T-helper 17 cell (primary cell): ENCODE measurements at places on chromosomes 11 and 22. TPM values are rescaled to one million over a fixed set of nuclear protein-coding genes. Genes with fewer than 3 reads are reported as not detected.

GRCh38 chr11:75450826-75451821 is 18.1 kb upstream of the KLHL35 start:
- no peak for DNase-seq

DNA sequence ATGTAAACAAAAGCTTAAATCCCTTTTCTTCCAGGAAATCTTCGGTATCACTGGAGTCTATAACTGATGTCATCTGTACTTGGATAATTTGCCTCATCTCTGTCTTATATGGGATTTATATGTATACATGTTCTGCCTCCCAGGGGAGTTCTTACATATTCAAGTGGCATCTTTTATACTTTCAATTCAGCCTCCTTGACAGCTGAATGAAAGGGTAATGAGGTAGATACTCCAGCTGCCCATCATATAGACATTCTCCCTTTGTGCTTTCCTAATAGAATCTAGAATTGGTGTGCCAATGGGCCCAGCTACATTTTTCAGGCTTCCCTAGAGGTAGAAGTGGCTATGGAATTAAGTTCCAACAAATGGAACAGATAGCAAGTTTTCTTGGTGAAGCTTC is 223.8 kb downstream of the LRRC4C start:
- no peak for DNase-seq

The TRIM49 gene
- not detected for total RNA-seq

DNA sequence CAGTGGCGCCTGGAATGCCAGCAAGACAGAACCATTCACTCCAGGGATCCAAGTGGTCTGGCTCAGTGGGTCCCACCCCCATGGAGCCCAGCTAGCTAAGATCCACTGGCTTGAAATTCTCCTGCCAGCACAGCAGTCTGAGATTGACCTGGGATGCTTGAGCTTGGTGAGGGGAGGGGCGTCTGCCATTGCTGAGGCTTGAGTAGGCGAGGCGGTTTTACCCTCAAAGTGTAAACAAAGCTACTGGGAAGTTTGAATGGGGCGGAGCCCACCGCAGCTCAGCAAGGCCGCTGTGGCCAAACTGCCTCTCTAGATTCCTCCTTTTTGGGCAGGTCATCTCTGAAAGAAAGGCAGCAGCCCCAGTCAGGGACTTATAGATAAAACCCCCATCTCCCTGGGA is 125.7 kb upstream of the DDI1 start:
- DNase-seq = no peak

DNA sequence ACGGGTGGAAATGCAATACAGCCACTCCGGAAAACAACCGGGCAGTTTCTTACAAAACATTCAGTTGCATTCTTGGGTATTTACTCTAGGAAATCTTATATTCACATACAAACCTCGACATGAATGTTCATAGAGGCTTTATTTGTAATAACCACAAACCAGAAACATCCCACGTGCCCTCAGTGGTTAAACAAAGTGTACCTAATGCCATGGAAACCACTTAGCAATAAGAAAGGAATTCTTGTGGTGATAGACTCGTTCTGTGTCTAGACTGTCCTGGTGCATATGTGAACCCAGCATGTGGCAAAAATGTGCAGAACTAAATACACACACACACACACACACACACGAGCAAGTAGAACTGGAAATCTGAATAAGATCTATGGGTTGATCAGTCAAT is 1073.3 kb downstream of the TBC1D22A start:
- DNase-seq = no peak

The APOBEC3G gene
- 24.6 TPM for total RNA-seq

DNA sequence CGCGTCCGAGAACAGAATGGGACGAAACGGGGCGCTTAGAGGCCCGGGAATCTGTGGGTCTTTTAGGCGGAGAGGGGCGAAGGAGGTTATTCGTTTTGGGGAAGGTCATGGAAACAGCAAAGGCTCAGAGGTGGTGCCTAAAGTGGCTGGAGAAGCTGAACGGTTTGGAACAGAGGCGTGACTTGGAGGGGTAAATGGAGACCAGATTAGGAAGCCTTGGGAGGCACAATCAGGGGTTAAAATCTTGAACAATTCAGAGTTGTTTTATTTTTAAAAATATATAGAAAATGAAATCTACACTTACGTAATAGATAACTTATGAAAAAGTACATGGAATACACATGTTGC is 247 bp upstream of the PLAAT5 start:
- no peak for DNase-seq

The APLP2 gene
- total RNA-seq = 44.4 TPM

The GRIK4 gene
- 0.10 TPM for total RNA-seq

DNA sequence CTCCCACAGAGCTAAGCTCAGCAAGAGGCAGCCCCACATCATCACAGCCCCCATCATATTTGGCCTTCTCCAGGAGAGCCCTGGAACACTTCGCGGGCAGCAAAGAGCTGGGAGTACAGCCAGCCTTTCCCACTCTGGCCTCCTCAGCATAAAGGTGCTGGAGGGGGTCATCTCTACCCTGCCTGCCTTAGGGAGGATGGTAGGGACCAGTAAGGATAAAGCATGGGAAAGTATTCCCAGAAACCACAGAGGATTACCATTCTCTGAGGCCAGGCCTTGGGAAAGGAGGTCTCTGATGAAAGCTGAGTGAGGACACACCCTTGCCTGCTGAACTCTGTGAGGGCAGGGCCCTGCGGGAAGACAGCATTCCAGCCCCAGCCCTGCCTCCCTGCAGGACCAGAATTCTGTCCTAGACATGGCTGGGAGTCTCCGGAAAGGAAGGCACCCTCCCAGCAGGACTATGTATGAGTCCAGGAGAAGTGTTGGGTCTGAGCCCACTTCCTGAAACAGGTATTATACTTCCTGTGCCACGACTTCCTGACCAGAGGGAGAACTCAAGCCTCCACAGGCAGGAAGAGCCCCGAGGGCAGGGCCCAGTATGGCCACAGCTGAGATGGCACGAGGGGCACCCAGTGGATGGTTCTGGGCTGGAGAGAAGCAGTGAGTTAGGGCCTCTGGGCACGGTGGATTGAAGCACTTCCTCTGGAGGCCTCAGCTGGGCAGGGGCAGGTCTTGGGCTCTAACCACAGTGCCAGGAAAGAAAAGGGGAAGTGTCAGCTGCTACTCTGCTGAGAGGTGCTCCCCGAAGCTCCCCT is 12.9 kb upstream of the CASTOR1 start:
- no peak for DNase-seq
